ENCODE measurements at places on chromosomes 7 and 10.

DNA sequence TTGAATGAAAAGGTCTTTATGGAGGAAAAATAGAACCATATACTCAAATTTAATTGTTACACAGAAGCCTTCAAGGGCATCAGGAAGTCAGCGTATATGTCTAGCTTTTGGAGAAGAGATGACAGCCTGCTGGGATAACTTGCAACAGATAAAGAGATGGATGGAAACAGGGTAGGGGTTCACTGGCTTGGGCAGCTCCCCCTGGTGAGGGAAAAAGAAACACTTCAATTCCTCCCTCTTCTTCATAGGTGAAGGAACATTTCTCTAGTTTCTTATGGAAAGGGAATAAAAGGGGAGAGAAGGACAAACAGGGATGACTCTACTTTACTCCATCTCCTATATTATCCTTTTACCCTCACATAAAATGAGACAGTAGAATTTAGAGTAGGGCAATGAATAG lies 635.7 kb downstream of the PHTF2 start:
- DNase-seq: no peak

GRCh38 chr7:36165059-36165458 lies 12.0 kb downstream of the EEPD1 start:
- DNase-seq: no peak

DNA sequence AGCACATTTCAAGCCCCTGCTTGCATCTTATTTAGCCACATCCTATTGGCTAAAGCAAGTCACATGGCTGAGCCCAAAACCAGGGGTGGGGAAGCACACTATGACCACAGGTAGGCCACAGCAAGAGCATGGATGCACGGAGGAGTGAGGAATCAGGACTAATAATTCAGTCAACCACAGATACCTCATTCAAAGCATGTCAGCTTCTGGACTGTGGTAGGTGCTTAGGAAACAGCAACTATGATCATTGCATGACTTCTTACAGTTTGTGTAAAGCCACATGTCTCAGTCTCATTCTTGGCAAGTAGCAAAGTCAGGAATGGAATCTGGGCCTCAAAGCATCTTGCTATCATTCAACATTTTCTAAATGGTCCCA lies 79.0 kb upstream of the EMX2 start:
- DNase-seq: no peak

DNA sequence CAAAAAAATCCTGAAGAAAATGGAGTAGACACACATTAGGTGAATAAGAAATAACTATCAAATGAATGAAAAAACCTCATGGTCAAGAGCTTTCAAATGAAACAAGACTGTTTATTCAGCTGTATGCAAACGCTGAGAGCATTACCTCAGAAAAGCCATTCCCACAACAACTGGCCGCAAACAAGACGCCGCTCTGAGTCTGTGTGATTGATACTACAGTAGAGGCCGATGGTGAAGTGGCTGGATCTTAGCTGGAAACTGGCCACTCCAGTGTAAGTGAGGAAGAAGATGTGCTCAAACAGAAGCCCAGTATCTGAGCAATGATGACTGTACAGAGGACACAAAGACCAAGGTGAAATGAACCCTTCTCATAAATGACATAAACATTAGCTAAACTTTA lies 252.4 kb upstream of the GHITM start:
- no peak for DNase-seq

DNA sequence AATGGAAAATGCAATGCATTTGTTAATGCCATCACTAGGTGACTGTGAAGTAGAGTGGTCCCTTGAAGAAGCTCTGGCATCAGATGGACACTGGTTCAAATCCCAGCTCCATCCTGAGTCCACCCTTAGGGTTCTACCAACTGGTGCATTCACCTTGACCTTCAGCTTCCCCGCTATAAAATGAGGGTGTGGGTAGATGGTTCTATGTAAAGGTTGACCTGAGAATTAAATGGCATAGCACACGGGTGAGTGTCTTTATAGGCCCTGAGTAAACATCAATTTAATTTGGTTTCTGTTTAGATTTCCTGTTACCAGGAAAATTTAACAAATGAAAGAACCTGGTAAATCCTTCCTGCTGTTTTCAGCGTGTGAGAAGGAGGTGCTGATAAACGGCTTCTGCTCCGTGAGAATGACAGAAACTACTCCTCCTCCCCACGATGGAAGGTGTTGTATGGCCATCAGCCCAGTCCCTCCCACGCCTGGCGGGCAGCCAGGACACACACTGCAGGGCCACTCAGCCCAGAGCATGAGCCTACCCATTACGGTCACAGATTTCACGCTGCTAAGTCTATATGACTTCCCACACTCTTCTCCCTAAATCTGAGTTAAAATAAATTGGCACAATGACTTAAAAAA lies 210.1 kb downstream of the TNS3 start:
- no peak for DNase-seq
